ENCODE measurements at places on chromosomes 4 and X.

DNA sequence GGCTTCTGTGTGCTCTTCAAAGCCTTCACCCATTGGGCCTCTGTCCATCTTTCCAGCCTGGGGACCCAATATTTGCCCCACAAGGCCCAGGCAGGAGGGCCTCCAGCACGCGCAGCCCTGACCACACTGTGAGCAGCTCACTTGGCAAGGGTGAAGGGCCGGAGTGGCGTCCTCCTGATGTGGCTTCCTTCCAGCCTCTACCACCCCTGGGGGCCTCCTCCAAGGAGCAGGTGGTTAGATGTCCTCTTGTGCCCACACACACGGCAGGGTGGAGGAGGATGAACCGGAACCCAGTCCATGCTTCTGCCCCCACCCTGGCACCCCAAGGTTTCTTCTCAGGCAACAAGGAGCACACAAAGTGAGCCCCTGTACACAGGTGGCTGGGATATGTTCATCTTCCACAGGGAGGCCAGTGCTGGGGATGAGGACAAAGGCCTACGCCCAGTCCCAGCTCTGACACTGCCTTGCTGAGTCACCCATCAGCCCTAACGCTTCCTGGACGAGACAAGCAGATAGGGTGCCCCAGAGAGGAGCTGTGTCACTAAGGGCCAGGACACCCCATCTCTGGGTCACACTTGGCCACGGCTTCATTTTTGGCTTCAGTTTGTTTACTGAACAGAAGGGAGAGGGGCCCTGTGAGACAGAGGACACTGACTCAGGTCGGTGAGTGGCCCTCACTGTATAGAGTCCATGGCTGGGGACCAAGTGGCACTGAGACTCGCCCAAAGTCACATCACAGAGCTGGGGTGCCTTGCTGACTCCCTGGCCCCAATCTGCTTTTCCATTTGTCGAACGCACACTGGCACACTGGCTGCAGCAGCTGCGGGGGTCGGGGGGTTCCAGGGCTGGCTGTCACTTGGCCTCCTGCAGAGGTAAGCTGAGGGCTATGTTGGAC, 1.9 kb downstream of the UBL4A start:
- DNase-seq, result peak; percentile 56

DNA sequence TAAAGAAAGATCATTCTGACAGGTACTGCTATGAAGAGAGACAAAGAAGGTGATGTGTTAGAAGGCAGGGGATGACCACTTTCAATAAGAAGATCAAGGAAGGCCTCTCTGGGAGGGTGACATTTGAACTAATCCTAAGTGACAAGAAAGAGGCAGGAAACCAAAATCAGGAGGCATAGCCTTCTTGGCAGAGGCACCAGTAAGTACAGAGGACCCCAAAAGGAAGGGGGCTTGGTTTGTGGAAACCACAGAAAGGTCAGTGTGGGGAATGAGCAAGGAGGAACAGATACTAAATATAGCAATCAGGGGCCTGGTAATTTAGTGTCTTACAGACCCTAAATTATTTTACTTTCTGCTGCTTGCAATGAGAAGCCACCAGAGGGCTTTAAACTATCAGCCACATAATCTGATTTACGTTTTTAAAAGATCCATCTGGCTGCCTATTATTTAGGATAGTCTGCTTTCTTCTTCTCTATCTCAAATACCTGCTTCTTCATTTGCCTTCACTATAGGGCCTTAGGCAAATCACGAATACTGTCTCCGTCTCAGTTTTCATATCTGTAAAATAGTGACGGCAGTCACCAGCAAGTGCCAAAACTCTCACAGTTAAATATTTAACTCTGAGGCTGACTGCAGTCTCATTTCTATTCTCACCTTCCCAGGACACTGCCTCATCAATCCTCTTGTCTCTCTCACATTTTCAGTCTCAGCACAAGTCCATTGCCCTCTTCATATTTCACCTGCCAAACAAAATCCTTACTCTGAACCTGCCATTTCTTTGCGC, 16.7 kb downstream of the NR3C2 start:
- DNase-seq, result no peak

GRCh38 chrX:106898462-106898861, 4.7 kb downstream of the RIPPLY1 start:
- DNase-seq, result peak; percentile 51

DNA sequence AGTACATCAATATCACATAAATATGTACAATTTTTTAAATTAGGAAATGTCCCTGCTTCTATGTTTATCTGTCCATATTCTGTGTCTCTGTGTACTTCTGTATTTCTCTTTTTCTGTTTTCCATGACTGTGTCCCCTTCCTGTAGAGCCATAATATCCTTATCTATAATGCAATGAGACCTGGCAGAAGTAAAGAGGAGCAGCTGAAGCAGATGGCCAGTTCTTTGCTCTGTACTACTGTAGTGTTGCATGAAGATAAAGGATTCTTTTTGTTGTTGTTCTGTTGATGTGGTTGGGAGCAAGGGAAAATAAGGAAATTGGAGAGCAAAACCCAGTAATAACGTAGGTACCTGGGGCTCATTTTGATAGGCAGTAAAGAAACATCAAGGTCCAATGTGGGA, 301.7 kb downstream of the ADGRL3 start:
- no peak for DNase-seq

DNA sequence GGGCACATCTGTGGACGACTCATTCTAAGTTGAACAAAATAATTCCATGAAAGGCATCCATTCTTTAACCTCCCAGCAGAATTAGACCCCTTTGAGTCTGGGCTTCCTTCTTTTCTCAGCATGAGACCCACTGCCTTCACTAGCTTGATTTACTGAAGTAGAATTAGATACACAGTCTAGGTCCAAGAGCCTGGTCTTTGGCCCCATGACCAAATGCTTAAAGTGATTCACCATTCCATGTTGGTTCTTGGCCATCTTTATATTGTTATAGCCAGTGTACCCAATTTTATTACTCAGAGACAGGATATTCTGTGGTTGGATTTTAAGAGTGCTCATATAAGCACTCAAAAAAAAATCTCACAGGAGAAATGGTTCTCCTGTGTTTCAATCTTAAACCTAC, 155.3 kb upstream of the GPC4 start:
- no peak for DNase-seq

DNA sequence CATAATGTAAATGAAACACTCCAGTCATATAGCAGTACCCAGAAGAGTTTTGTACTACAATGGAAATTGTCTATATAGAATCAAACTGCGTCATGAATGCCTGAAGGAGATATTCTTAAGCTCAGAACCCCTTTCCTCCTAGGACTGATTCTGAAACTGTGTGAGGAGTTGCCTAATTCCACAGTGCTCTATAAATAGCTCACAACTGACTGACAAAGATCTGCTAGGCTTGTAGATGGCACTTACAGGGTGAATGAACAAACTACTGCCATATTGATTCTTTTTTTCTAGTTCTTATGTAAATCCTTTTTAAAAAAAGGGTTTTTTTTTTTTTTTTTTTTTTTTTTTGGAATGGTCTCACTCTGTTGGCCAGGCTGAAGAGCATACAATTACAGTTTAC, 30.1 kb upstream of the UGT2B17 start:
- DNase-seq, result no peak

- peak; percentile 75 for DNase-seq
These were observed 3.7 kb upstream of the TEX13D start for GRCh38 chrX:124328765-124329164.

DNA sequence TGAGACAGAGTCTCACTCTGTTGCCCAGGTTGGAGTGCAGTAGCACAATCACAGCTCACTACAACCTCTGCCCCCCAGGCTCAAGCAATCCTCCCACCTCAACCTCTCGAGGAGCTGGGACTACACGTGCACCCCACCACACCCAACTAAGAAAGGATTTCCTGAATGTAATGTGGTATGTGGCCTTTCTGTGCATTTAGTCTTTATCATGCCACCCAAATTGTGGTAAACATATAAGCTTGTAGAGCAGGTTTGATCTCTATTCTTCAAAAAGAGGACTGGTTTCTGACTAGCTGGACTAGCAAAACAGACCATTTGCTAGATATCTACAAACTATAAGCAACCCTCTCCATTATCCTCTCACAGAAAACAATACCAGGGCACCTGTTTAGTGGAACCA, 33.6 kb downstream of the ELOVL6 start:
- peak; percentile 61 for DNase-seq

- no peak for DNase-seq
These were observed at the start of gene IL3RA for GRCh38 chrX:1336331-1336943. TSS of gene IL3RA (plus strand) at chrX:1336785. CDS start at chrX:1341766, 4,981 bp downstream.

DNA sequence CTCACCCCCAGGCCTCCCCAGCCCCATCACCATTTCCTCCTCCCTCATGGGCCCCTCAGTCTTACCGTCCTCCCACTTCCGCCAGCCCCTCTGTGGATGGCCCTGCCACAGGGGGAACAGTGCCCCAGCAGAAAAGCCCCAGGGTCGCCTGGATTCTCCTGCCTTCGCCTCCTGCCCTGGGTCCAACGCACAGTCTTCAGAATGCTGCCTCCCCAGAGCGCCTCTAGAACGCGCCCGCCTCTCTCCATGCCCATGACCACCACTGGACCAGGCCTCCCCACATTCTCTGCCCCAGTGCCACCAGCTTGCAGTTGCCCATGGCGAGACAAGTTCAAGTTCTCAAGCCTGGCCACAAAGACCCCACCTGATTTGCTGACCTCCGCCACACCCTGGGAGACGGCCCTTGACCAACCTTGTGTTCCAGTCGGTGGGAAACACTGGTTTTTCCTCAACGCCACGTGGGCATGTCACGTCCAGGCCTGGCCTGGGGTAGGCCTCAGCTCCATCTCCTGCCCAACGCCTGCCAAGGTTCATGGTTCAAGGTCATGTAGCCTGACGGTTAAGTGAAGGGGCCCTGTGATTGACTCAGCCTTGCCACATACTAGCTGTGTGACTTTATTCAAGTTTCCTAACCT, 634 bp upstream of the PLXNB3 start:
- DNase-seq, result no peak

DNA sequence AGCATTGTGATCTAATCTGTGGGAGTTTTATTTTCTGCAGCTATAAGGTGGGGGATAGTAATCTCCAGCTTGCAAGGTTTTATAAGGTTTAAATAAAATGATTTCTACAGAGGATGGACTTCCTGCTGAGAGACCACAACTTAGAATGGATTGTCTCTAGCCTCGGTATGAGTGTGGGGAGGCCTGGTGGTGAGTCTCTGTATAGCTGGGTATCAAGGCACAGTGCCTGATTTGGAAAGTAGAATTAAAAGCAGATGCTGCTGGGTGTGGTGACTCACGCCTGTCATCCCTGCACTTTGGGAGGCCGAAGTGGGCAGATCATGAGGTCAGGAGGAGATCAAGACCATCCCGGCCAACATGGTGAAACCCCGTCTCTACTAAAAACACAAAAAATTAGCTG, 162.0 kb upstream of the GATB start:
- DNase-seq, result no peak

DNA sequence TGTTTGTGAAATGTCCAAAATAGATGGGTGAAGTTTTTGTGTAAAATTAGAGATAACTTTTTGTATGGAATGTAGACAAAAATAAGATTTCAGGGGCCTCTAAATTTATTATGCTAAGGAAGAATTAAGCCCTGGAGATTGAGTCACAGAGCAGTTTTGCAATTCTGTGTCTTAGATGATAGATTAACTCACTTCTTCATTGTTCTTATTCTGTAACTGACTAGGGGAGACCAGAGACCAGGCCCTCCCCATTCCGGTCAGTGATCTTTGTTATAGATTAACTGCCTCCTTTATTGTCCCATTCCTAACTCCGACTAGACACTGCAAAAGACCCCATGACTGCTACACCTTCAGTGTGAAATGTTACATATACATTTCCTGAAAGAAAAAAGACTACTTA, 238.4 kb upstream of the TAPT1 start:
- peak; percentile 2 for DNase-seq

DNA sequence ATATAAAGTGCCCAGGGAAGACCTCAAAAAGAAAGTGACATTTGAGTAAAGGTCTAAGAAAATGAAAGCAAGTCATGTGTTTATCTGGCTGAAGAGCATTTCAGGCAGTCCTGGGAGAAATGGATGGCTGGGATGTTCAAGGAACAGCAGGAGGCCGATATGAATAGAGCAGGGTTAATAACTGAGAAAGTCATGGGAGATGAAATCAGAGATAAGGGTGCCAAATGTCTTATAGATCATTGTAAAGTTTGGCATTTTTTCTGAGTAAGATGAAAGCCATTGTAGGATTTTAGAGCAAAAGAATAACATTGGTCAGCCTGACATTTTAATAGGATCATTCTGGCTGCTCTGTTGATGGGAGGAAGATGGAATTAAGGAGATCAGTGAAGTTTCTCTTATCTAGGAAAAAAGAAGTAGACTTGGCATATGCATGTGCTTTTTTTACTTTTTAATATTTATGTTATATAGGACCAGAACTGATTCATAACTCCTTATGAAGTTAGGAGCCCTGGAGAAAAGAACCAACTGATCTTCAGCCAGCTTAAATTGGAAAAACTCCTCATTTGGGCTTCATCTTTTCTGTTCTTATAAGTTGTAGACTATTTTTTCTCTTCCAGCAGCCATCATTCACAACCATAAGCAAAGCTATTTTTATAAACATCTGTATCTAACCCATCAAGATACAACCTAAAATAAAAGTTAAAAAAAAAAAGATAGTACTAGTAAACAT, 18.6 kb downstream of the AIMP1 start:
- DNase-seq, result no peak

DNA sequence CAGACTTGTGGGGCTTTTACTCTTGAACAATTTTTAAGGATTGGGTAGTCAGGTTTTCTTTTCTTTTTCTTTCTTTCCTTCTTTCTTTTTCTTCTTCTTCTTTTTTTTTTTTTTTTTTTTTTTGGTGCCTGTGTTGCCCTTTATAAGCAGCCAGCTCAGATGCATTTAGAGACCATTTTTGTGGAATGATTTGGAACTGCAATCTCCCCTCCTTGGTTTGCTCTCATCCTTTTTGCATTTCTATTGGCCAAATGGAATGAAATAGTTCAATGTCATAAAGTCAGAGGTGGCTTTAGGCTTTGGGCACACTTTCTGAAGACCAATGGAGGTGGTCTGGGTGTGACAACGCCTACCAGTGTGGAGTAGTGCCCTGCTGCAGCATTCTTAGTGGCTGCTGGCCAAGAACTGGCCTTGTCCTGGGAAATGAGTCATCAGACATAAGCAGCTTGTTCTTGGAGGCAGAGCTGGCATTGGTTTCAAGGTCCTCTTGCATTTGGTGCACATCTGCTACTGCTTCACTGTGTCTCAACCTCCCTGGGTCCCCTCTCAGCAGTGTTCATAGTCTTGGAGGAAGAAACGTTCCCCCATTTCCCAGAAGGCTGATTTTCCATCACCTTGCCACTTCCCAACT, 84.5 kb downstream of the CT47B1 start:
- DNase-seq, result peak; percentile 47

- DNase-seq, result no peak
These were observed 14.1 kb downstream of the COX18 start for GRCh38 chr4:73055241-73055897.

DNA sequence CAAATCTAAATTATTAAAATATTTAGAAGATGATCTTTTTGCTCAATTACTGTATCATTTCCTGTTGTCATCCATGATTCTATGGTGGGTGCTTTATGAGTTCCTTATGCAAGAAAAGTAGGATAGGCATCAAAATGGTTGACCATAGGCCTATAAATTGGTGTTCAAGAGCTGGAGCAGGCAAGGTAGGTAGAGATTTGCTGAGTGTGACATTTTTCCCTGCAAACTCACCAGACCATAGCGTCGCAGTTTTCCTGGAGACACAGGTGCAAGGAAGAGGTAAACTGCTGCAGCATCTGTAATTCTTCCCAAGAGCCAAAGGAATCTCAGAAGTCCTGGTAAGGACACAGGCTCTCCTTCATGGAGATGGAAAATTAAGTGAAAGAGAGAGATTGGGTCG, 33.7 kb upstream of the DCLK2 start:
- DNase-seq, result no peak

GRCh38 chr4:14345356-14345775, 656.9 kb upstream of the CPEB2 start:
- peak; percentile 78 for DNase-seq
